Dermis blood vessel endothelial cell (primary cell): ENCODE measurements at places on chromosomes 16 and 17. TPM values are rescaled to one million over a fixed set of nuclear protein-coding genes. Genes with fewer than 3 reads are reported as not detected.
A peak's percentile ranks its signal among the peaks of the same experiment; 100 is the strongest.

DNA sequence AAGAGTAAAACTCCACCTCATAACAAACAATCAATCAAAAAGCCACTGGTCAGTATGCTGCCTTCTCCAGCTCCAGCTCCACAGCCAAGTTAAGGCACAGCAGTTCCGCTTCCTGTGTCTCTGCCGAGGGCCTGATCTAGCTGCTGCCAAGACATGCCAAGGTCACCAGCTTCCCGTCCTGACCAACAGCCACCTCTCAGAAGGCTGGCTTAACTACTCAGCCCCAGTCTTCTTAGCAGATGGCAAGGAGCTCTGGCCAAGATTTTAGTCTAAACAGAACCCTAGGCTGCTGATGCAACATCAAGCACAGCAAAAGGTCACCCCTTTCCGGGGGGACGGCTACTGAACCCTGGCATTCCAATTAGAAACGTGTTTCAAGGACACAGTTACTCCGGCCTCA, 17.7 kb upstream of the MNT start:
- DNase-seq: no peak

- peak; percentile 41 for DNase-seq
These were observed 767 bp downstream of the RPS6KB1 start for GRCh38 chr17:59893676-59894100.

DNA sequence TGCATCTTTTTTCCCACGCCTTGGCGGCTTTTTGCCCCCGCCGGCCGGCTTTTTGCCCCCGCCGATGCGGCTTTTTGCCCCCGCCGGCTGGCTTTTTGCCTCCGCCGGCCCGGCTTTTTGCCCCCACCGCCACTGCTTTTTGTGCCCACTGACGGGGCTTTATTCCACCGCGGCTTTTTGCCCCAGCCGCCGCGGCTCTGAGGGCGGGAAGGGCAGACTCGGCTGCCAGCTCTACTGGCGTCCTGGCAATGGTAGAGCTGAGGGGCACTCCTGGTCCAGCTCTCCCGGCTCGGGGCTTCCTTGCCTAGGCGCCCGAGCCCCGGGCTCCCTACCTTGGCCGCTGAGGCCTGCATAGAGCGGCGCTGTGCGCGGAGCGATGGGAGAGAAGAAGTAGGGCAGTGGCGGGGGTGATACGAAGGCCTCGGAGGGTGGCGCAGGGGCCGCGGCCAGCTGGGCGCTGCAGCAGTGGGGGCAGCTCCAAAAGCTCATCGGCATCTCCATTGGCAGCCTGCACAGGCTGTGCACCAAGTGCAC, 591.4 kb downstream of the TP53TG3F start:
- no peak for DNase-seq

DNA sequence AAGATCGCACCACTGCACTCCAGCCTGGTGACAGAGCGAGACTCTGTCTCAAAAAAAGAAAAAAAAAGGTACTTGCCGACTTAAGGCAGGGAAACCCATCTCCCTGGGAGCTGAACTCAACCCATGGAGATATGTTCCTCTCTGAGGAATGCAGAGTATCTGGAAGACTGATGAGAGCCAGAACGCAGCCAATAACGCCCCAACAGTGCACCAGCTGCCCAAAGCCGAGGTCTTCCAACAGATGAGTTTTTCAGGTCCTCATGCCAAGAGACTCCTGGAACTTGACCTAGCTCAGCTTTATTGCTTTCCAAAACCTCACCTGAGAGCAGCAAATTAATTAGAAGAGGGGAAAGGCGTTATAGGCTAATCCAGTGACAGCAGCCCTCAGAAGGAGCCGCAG, 9.4 kb downstream of the ELAC2 start:
- no peak for DNase-seq

GRCh38 chr16:48681520-48681919, 71.5 kb upstream of the N4BP1 start:
- no peak for DNase-seq

DNA sequence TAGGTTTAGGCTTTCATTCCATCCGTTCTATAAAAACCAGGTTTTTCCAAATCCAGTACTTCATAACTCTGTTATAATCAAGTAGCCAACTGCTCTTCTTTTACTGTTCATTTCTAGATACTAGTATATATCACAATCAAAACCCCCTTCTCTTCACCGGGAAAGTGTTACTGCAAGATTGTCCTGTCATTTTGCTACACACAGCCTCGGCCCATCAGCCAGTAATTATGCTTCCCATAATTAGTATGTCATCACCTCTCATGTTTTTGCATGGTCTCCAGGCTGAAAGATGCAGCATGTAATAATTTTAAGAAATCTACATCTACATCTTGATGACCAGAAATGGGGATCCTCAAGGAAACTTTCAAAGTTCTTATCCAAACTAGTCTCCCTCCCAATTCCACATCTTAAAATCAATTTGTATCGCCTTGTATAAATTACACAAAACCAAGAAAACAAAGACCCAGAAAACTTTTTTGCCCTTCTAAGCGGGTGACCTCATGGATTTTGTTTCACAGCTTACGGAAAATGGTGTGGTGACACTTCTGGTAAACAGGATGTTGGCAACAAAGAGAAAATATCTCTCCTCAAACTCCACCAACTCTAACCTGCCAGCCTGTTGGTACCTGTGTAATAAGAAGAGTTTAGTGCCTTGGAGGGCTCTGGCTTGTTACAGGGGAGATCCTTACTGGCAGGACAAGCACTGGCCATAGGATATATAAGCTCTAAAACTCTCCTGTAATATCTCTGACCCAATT, 9.3 kb downstream of the TACO1 start:
- DNase-seq: no peak

- DNase-seq: peak; percentile 33
These were observed 18.9 kb downstream of the TMEM94 start for GRCh38 chr17:75475144-75475835.

- no peak for DNase-seq
These were observed 1.7 kb upstream of the CBX8 start for GRCh38 chr17:79798299-79799173.

DNA sequence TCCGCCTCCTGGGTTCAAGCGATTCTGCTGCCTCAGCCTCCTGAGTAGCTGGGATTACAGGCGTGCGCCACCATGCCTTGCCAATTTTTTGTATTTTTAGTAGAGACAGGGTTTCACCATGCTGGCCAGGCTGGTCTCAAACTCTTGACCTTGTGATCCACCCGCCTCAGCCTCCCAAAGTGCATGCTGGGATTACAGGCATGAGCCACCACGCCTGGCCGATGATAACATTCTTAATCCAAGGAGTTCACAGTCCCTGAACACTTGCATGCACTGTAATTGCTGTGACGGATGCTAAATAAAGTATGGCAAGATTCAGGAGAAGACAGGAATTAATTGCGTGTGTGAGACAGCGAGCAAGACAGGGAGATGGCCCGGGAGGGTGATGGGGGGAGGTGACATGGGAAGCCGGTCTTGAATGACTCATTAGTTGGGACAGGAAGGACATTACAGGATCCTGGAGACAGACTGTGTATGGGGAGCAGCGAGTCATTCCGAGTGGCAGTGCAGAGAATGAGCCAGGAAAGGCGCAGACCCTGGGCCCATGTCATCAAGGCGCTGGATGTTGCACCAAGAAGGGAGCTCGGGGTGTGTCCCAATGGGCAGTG, 6.7 kb downstream of the ABCA3 start:
- DNase-seq: peak; percentile 59

GRCh38 chr16:78321620-78322360, 222.3 kb downstream of the WWOX start:
- DNase-seq: no peak

- no peak for DNase-seq
These were observed 15.8 kb upstream of the CLEC18A start for GRCh38 chr16:69935278-69935711.

DNA sequence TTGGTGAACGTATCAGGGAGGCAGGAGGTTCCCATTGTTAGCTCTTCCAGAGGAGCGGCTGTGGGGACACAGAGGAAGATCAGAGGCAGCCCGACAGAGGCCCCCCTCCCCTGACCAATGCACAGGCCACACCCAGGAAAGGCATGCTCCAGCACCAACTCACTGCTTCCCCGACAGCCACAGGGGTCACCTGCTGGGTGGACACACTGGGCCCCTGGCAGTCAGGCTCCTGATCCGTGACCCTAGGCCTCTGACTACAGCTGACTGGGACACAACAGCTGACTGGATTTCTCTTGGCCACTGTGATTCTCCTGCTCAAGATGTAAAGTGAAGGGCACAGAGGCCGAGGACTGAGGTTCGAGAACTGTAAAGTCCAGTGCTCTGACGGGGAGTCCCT, 63.5 kb downstream of the IL21R start:
- DNase-seq: no peak

DNA sequence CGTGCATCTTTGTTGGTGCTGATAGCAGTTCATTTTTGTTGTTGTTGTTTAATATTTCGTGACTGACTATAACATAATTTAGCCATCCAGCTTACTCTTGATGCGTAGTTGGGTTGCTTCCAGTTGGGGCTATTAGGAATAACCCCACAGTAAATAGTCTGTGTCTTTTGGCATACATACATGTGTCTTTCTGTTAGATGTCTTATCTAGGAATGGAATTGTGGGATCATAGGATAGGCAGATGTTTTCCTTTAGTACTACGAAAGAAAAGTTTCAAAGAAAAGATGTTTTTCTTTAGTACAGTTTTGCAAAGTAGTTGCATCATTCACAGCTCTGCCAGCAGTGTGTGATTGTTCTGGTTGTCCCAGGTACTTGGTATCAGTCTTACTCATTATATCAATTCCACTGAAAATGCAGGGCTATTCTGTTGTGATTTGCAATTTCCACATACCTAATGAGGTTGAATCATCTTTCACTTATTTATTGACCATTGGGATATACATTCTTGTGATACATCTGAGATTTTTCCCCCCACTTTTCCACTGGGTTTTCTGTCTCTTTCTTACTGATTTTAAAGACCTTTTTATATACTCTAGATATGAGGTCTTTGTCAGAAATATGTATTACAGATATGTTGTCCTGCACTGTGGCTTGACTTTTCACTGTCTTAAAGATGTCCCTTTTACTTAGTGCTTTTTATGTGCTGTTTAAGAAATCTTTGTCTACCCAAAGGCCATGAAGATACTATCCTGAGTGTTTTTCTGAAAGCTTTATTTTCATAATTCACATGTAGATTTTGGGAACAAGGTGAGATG, 173.3 kb downstream of the MRTFB start:
- no peak for DNase-seq

- peak; percentile 25 for DNase-seq
These were observed 41.8 kb upstream of the ARL4D start for GRCh38 chr17:43356999-43357398.

- DNase-seq: no peak
These were observed 120.6 kb downstream of the MGAT5B start for GRCh38 chr17:76988796-76989195.

- no peak for DNase-seq
These were observed 22.0 kb upstream of the ARL2BP start for GRCh38 chr16:57223057-57223456.

DNA sequence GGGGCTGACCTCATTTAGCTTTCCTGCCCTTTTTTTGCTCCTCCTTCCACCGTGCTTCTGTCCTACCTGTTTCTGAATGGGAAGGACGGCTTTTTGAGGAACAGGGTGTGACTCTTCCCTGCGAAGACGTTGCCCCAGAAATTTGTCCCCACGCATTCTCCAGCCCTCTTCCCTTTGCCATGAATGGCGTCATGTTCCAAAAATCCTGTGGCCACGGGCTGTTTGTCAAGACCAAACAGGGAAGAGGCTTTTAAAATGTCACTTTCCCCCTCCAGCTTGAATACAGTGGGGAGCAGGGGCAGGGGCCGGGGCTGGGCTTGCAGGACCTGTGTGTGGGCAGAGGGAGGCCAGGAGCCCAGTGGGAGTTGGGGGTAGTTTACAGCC, 13.9 kb downstream of the MPRIP start:
- DNase-seq: no peak

GRCh38 chr17:40608061-40608581, 39.5 kb downstream of the SMARCE1 start:
- peak; percentile 11 for DNase-seq

- no peak for DNase-seq
These were observed 450.0 kb downstream of the NPIPA7 start for GRCh38 chr16:16828913-16829398.

DNA sequence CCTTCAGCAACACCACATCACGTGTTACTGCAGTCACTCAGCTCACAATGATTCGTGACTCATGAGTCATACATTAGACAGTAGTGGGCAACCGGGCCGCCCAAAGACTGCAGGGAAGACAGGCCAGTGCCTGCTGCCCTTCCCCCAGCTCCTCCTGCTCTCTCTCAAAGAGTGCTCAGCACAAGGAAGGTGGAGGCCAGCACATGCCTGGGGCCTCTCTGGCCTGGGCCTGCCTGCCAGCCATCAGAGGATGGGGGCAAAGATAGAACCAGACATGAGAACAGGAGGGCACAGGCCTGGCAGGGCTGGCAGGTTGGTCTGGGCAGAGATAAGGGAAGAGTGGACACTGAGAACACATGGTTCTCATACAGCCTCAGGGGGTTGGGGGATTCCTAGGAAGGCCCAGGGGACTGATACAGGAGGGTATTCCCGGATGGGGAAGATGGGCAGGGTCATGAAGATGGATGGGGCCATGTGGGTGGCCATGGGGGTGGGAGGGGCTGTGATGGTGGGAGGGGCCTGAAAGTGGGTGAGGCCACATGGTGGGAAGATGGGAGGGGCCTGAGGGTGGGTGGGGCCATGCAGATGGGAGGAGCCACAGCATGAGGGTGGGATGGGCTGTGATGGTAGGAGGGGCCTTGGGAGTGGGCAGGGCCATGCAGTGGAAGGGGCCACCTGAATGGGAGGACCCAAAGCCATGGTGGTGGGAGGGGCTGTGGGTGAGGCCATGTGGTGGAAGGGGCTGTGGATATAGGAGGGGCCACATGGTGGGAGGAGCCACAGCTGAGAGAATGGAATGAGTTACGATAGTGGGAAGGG, 29.0 kb downstream of the KATNB1 start:
- peak; percentile 85 for DNase-seq

NECAB2 gene
- total RNA-seq: not detected in 2 replicates

ASGR1 gene
- total RNA-seq: 9.5 and 18.2 TPM in 2 replicates

OTOP3 gene
- not detected in 2 replicates for total RNA-seq

ZNF747 gene
- 8.7 and 9.3 TPM in 2 replicates for total RNA-seq

DDX19B gene
- 24.0 and 32.6 TPM in 2 replicates for total RNA-seq

CYTH1 gene
- total RNA-seq: 50.6 and 51.4 TPM in 2 replicates

PMFBP1 gene
- 0.05 TPM in 1 of 2 replicates, not detected in the other for total RNA-seq

PLA2G10 gene
- not detected in 2 replicates for total RNA-seq

IL17C gene
- not detected in 2 replicates for total RNA-seq

KRT40 gene
- not detected in 2 replicates for total RNA-seq

CORO1A gene
- total RNA-seq: 1.9 and 4.7 TPM in 2 replicates

KLHL10 gene
- 0.05 TPM in 1 of 2 replicates, not detected in the other for total RNA-seq

CDH11 gene
- total RNA-seq: 4.9 and 20.0 TPM in 2 replicates

MPV17L gene
- total RNA-seq: 0.19 and 0.34 TPM in 2 replicates

HOXB3 gene
- 9.5 and 11.9 TPM in 2 replicates for total RNA-seq

SYT17 gene
- total RNA-seq: 2.2 and 2.9 TPM in 2 replicates
